ENCODE measurements at places on chromosomes 7 and 10.
A peak's percentile ranks its signal among the peaks of the same experiment; 100 is the strongest.

DNA sequence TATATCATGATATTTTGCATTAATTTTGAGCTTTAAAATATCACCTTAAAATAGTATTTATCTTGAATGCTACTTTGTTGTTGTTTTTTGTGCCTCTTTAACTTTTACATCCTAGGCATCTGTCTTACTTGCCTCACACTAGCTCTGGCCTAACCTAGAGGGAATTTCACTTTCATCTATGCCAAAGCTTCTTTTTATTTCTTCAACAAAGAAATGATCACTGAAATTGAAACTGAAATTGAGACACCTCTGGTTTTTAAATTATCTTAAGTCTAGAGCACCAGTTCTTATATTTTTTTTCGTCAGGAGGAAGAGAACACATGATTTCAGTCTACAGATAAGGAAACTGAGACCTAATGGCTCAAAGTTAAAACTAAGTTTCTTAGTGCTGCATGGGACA, 3.5 kb upstream of the SCIN start:
- DNase-seq = peak; percentile 12

DNA sequence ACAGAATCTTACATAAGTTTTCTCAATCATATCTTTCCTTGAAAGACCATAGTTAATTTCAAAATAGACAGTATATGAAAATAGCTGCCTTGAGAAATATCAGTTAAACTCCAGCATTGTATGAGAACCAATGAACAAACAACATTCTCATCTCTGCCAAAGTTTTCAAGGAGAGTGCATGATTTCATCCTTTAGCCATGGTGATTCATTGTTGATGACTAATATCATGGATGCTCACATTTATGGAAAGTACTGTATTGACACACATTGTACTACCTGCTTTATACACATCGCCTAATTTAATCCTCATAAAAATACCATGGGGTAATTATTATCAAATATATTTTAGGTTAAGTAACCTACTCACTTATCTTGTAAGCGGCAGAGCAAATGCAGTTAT, 250.3 kb downstream of the CNTNAP2 start:
- no peak for DNase-seq

GRCh38 chr10:119807960-119808697, 64.5 kb downstream of the MCMBP start:
- no peak for DNase-seq

- no peak for DNase-seq
Measured at GRCh38 chr10:49220031-49220430, 31.8 kb upstream of the TMEM273 start.
